ENCODE measurements at places on chromosomes 4 and X.
A peak's percentile ranks its signal among the peaks of the same experiment; 100 is the strongest.

GRCh38 chr4:113223001-113223400 lies 173.5 kb downstream of the ANK2 start:
- DNase-seq = no peak
- H3K4me3 ChIP-seq = no peak overlapping the region
- H3K36me3 ChIP-seq = no peaks in the 10 kb centered on the region

DNA sequence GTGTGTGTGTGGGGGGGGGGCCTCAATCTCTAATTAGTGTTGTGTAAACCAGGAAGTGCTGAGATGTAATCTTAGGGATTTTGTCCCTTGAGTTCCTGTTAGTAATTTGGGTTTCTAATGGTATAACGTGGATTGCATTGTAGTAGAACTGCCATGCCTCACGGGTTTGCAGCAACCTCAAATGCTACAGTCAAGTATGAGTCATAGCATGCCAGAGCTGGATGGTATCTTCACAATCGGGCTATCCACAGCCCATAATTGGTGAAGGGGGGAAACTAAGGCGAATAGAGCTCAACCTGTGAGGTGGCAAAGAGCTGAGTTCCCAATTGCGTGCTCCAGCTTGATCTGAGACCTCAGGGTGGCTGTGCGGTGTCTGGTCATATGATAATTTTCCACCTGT lies 2.2 kb upstream of the FMR1NB start:
- no peak overlapping the region for H3K27ac ChIP-seq
- H3K4me1 ChIP-seq = no peaks in the 10 kb centered on the region
- no peak for DNase-seq
- no peaks in the 10 kb centered on the region for H3K36me3 ChIP-seq

GRCh38 chrX:70253377-70254062 lies 6.5 kb downstream of the P2RY4 start:
- no peaks in the 10 kb centered on the region for H3K4me1 ChIP-seq
- H3K27me3 ChIP-seq = peaks cover 7% of the 10 kb centered on the region
- DNase-seq = no peak
- no peaks in the 10 kb centered on the region for H3K36me3 ChIP-seq
- H3K27ac ChIP-seq = no peak overlapping the region

- H3K36me3 ChIP-seq = peaks cover 4% of the 10 kb centered on the region
- no peaks in the 10 kb centered on the region for H3K27me3 ChIP-seq
- peak overlapping the region; percentile 78 for H3K4me3 ChIP-seq
Measured at GRCh38 chr4:163673848-163674697, 179.6 kb downstream of the TMA16 start.

DNA sequence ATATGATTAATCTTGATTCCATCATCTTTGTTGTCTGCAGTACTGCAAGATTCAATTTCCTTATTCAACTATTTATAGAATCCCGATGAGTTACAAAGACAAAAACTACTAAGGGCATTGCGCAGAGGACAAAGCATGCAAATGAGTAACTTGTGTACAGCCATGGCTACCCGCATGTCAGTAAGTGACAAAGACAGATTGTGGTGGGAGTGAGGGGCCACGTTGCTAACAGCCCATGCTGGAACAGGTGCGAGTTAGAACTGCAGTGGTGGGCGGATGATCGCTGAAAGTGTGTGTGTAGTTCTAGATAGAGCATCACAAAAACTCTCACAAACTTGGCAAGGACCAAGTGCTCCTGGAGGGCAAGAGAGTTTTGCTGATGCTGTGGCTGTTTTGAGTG lies 49.5 kb downstream of the ACOX3 start:
- no peak for DNase-seq
- no peaks in the 10 kb centered on the region for H3K27me3 ChIP-seq
- H3K4me1 ChIP-seq = no peaks in the 10 kb centered on the region
- no peak overlapping the region for H3K27ac ChIP-seq
- H3K4me3 ChIP-seq = no peak overlapping the region
- peaks cover 77% of the 10 kb centered on the region for H3K36me3 ChIP-seq

GRCh38 chr4:152462047-152462446 lies 73.8 kb downstream of the FBXW7 start:
- no peak for DNase-seq
- no peak overlapping the region for H3K4me3 ChIP-seq
- H3K27ac ChIP-seq = peak overlapping the region; percentile 73
- H3K4me1 ChIP-seq = peaks cover 74% of the 10 kb centered on the region
- H3K36me3 ChIP-seq = peaks cover 9% of the 10 kb centered on the region
- H3K27me3 ChIP-seq = no peaks in the 10 kb centered on the region

- DNase-seq = no peak
- H3K27me3 ChIP-seq = no peaks in the 10 kb centered on the region
- H3K4me1 ChIP-seq = no peaks in the 10 kb centered on the region
- H3K4me3 ChIP-seq = no peak overlapping the region
- no peaks in the 10 kb centered on the region for H3K36me3 ChIP-seq
Measured at GRCh38 chrX:16199343-16199742, 32.1 kb downstream of the MAGEB17 start.

- no peaks in the 10 kb centered on the region for H3K27me3 ChIP-seq
- H3K36me3 ChIP-seq = no peaks in the 10 kb centered on the region
- no peak for DNase-seq
- no peak overlapping the region for H3K4me3 ChIP-seq
Measured at GRCh38 chr4:148843625-148844024, 401.4 kb upstream of the NR3C2 start.

DNA sequence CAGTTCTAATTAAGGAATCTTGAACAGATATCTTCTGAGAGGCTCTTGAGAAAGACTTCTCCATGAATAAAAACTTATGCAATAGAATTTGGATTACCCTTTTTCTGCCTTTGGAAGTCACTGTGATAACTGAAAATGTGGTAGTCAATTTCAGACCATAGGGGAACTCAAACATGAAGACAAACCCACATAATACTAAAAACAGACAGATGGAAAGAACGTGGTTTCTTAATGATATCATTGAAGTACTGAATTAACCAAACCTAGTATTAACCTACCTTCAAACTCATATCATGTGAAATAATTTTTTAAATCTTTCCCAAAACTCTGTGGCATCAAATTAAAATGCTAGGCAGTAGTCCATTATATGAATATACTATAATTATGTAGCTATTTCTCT lies 153.5 kb downstream of the CAMK2D start:
- peaks cover 53% of the 10 kb centered on the region for H3K4me1 ChIP-seq
- peak overlapping the region; percentile 47 for H3K27ac ChIP-seq
- H3K4me3 ChIP-seq = no peak overlapping the region
- no peak for DNase-seq
- H3K27me3 ChIP-seq = no peaks in the 10 kb centered on the region

- H3K4me3 ChIP-seq = no peak overlapping the region
- DNase-seq = no peak
- no peaks in the 10 kb centered on the region for H3K36me3 ChIP-seq
- no peaks in the 10 kb centered on the region for H3K27me3 ChIP-seq
Measured at GRCh38 chr4:123554801-123555232, 158.2 kb downstream of the SPRY1 start.

- H3K36me3 ChIP-seq = peaks cover 4% of the 10 kb centered on the region
- DNase-seq = no peak
- no peak overlapping the region for H3K4me3 ChIP-seq
- no peaks in the 10 kb centered on the region for H3K27me3 ChIP-seq
- H3K4me1 ChIP-seq = no peaks in the 10 kb centered on the region
Measured at GRCh38 chr4:129403848-129404247, 307.9 kb downstream of the C4orf33 start.

DNA sequence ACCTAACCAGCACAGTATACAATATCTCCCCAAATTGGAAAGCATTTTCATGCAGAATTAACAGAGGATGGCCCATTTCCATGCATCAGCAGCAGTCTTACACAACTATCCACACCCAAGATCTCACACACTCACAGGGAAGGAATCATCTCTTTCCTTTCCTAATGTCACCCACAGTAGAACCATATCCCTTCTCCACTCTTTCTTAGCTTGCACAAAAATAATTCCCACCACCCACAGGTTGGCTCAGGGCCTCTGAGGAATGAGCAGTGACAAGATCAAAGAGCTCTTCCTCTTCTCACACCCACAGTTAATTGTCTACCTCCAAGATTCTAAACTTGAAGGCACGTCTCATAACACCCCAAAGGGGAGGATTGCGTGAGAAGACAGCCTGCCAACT lies 217.7 kb upstream of the VEGFC start:
- no peak overlapping the region for H3K27ac ChIP-seq
- no peak for DNase-seq
- no peaks in the 10 kb centered on the region for H3K27me3 ChIP-seq
- no peaks in the 10 kb centered on the region for H3K4me1 ChIP-seq
- H3K36me3 ChIP-seq = no peaks in the 10 kb centered on the region
- H3K4me3 ChIP-seq = no peak overlapping the region

- peaks cover 2% of the 10 kb centered on the region for H3K36me3 ChIP-seq
- H3K27me3 ChIP-seq = no peaks in the 10 kb centered on the region
- peaks cover 9% of the 10 kb centered on the region for H3K4me1 ChIP-seq
- H3K4me3 ChIP-seq = no peak overlapping the region
- no peak for DNase-seq
Measured at GRCh38 chr4:102244878-102245535, 100.3 kb downstream of the SLC39A8 start.

DNA sequence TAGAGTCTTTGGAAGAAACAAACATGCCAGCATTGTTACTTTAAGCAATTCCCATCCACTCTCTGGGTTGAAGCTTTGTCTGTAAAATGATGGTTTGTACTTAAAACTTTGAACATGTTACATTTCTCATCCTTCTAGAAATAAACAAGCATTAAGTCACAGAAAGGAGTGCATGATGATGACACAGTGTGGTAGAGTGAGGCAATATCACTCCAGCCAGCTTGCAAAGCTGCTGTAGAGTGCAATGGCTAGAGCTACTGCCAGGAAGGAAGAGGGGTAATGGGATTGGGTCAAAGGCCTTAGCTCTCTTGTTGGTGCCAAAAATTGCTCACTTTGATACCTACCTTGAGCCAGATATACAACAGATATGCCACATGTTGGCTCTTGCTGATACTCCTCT lies 12.3 kb upstream of the ENOX2 start:
- H3K4me3 ChIP-seq = no peak overlapping the region
- H3K27ac ChIP-seq = no peak overlapping the region
- H3K36me3 ChIP-seq = no peaks in the 10 kb centered on the region

DNA sequence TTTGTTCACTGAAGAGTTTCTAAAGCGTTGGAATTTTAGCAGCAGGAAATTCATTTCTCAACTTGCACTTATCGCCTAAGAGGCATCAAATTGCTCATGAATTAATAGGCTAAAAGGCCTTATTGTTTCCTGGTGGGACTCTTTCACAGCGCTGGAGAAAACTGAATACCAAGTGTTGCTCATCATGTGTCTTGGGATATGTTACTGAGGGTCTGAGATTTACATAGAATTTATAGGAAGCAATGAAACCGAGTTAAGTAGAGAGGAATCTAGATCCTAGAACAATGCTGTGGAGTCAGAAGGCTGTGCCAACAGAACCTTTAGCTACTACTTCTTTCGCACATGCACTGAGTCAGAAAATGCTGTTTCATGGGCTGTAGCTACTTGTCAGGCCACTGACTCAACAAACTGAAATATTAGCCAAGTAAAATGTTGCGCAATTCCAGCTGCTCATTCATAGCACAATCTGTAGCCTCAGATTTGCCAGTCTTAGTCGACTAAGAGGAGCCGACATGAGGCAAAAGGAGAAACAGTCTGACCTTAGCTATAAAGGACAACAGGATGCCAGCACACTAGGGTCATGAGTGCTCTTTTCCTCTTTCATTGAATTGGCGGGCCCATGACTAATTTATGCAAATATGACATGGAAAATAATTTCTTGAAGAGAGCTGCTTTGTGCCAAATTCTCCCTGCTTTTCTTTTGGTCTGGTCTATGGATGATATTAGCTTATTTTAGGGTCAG lies 35.9 kb upstream of the CXCL8 start:
- no peak overlapping the region for H3K4me3 ChIP-seq
- H3K27me3 ChIP-seq = peaks cover 17% of the 10 kb centered on the region
- no peak for DNase-seq
